ENCODE measurements at places on chromosomes 4 and X.

DNA sequence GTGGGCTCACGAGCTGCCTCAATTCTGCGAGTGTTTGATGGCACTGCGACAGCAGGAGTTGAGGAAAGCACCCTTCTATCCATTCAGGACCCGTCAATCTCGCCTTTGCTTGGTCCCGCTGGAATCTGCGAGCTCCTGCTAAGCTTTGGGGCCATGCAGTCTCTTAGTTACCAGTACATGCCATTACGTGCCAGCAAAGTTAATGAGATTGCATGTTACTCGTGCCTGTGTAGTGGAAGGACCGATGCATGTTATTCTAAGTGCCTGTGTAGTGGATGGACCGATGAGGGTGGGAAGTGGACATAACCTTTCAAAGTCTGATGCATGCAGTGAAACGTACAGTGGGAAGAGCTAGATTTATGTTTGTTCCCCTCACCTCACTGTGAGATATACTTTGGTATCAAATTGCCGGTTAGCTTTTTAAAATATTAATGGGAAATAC lies 569 bp downstream of the RPS3A start:
- DNase-seq: peak; percentile 56

DNA sequence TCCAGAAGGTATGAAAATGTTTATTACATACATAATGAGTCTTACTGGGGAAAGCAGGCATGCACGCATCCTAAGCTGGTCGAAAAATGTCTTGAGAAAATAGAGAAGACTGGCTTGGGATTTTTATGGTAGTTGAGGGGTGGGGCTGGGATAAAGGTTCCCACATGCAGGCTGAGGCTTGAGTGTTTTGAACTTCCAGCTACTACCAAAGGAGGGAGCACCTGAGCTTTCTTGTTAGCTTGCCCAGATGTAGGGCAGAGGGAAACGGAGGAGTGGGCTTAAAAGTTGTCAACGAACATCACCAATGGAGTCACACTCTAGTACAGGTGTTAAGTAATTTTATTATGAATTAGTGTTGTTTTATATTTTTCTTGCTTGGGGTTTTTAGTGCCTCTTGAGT lies 39.6 kb upstream of the SRPX start:
- peak; percentile 46 for DNase-seq

DNA sequence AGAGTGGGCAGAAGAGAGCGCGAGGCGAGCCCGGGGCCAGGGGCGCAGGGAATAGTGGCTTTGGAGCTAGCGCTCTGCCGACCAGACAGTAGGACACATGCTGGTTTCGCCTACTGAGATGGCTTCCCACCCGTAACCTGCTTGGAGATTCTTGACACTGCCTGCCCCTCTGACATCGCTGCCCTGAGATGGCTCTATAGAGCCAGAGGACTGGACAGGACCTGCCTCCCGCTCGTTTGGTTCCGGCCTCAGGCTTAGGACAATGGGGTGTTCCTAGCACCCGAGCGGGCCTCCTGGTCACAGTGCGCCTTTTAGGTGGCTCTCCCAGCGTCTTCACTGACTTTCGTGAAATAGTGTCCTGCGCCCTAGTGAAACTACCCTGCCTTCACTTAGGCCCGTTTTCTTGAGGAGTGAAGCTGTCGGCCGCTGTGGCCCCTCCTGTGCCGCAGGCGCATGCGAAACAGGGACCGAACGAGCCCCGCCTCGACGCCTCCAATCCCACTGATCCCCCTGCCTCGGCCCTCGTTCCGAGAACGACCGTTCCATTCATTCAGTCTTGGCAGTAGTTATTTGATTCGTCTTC lies 608 bp downstream of the TAF1 start:
- DNase-seq: peak; percentile 20

DNA sequence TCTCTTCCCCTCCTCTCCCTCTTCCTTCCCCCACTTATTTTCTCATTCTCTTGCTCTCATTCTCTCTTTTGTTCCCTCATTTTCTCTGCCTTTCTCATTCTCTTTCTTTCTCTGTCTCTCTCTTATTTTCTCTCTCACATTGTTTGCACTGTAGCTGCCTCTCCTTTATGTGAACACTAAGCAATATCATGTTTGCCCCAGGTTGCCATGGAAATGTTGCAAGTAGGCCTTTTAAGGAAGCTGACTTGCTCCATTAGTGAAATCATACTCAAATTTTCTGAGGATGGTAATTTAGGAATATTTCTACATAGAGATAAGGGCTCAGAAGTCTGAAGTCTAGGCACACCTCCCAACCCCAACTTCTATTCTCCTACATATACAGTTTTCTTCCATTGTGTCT lies 130.1 kb downstream of the EDA start:
- no peak for DNase-seq

GRCh38 chr4:184282895-184283654 lies 65.4 kb upstream of the ENPP6 start:
- DNase-seq: no peak

GRCh38 chrX:138745196-138745595 lies 33.7 kb upstream of the FGF13 start:
- peak; percentile 72 for DNase-seq

DNA sequence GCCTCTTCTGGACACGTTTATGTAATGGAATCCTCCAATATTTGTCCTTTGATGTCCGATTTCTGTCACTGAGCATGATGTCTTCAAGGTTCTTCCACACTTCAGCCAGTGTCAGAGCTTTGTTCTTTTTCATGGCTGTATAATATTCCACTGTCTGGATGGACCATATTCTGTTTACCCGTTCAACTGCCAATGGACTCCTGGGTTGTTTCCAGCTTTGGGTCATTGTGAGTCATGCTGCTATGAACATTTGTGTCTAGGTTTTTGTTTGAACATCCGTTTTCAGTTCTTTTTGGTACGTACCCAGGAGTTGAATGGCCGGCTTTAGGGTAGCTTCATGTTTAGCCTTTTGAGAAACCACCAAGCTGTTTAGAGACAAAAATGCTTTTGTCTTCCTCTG lies 93.2 kb downstream of the SHOX start:
- DNase-seq: no peak

DNA sequence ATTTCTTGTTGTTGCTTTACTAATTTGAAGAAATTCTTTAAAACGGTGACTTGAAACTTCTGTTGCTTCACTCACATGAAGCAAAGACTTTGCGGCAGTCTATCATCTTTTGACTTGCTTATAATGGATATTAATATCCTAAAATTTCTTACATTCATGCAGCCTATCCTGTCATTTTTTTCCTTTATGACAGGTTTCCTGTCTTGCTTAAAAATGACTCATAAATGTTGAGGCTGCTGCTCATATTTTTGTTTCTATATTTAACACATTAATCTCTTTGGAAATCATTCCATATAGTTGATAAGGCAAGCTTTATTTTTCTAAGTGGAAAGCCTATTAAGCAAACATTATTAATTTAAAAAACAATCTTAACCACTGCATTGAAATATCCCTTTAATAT lies 176.6 kb upstream of the GALNTL6 start:
- no peak for DNase-seq

DNA sequence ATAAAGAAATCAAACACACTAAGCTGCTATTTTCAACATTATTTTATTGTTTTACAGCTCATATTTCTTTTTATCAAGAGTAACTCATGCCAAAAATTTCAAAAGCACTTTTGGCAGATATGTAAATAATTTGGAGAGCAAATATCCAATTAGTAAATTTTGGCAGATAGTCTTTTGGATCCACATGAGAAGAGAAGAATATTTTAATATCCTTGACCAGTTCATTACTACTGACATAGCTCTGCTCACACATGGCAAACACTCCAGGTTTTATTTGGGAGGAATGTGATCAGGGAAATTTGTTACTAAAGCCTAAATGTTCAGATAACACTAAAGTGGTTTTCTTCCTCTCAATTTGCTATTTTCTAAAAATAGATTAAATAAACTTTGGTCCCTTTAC lies 1054.3 kb downstream of the FAT4 start:
- no peak for DNase-seq

DNA sequence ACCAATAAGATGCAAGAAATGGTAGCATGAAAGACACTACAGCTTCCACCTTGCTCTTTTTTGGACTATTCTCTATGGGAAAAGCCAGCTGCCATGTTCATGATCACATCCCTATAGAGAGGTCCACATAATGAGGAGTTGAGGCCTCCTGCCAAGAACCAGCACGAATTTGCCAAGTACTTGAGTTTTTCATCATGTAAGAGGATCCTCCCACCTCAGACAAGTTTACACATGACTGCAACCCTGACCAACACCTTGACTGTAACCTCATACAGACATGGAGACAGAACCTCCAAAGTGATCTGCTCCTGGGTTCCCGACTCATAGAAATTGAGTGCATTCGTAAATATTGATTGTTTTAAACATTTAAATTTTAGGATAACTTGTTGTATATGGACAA lies 135.2 kb upstream of the TSPAN5 start:
- no peak for DNase-seq

GRCh38 chrX:15737959-15738902 lies at the start of gene CA5B:
Gene CA5B (plus strand): TSS chrX:15738270. CDS start chrX:15750024, 11,754 bp downstream.
- peak; percentile 97 for DNase-seq

- DNase-seq: no peak
Measured at GRCh38 chr4:166197166-166197565, 324.1 kb downstream of the TLL1 start.

DNA sequence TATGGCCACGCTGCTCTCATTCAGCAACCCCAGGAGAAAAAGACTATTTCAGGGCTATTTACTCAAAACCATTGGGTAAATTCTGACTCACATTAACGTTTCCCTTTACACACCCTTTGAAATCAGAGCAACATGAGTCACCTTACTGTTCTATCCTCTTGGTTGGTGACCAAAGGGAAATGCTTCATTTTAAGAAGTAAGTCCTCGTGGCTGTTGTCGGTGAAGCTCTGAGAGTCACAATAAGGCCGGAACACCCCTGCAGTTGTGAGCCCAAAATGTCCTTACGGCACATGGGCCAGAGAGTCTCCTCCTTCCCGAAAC lies 56.3 kb upstream of the SPRY1 start:
- DNase-seq: no peak

DNA sequence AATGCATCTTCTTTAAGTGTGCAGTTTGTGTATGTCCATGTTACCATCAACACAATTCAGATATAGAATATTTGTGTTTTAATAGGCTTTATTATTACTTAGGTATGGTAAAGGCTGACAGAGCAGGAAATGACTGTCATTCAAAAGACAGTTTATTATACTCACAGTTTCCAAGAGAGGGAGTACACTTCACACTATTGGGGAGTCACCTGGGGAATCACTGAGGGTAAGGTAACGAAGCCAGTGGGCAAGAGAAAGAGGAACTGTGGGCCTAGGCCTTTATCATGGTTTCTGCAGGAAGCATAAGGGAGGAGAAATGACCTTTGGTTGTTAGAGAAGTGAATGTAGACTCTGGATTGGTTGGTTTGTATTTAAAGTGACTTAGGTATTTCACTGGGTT lies 235.1 kb upstream of the HCCS start:
- DNase-seq: no peak

DNA sequence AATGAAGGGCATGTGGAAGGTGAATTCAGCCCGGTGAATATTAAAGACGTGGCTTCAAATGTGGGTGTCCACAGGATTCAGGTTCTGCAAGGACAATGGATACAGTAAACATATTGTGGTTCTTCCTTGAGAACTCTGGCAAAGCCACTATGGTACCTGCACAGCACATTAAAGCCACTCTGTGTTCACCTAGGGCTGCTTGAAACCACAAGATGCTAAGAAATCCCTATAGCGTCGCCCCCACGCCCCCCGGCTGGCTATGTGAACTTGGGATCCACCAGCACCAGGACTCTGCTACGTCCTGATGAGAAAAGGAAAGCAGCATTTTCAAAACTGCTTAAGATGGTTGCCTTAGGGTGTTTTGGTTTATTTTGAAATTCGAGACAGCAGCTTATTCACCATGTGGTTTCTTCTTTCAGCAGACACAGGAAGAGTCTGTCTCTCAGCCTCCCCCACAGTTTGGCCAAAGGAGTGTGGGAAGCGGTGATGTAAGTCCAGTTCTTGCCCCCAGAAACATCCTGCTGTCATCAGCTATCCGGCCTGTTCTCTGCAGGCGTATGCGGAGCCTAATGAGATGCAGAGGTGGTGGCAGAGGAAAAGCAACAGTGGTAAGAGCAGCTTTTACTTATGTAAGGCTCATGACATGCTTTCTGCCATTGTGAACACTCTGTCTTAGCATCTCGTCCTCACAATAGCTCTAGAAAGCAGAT lies 111.5 kb downstream of the AFAP1 start:
- no peak for DNase-seq

All from NCI-H526 (cell line).